ENCODE measurements at places on chromosomes 5 and 9.

GRCh38 chr9:79007701-79008483 lies 563.9 kb upstream of the TLE4 start:
- no peak for DNase-seq

GRCh38 chr9:82281066-82281465 lies 292.5 kb downstream of the SPATA31D1 start:
- no peak for DNase-seq

DNA sequence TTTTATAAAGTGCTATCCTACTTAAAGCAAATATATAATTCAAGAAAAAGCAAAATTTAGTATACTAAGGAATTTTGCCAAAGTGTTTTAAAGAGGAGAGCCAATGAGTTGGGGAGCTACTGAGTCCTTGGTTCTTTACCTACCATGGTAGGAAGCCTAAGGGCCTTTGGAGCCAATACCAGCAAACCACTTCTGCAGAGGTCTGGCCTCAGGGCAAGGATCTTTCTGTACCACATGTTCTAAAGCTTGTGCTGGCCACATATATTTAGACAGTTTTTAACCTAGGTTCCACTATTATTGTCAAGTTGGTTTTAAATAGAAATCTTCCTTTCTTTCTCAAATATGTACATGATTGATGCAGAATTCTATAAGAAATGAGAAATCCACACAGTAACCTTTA lies 172.3 kb upstream of the NREP start:
- DNase-seq = no peak

DNA sequence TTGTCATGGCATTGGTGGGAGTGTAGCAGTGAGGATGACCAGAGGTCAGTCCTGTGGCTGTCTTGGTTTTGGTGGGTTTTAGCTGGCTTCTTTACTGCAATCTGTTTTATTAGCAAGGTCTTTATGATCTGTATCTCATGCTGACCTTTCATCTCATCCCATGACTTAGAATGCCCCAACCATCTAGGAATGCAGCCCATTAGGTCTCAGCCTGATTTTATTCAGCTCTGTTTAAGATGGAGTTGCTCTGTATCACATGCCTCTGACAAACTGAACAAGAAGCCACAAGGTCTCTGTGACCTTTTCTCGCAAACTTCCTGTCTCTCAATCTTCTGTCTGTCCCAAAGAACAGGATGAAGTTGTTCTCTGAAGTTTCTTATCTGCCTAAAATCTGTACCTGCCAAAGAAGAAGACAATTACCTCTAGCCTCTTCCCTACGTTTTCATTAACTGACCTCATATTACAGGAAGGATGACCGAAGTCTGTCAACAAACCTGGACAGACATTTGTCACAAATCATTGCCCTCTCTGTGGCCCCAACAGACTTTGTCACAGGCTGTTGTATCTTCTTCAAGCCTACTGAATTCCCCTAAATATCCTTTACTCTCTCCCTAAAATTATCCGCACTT lies 284.2 kb upstream of the SEMA6A start:
- no peak for DNase-seq

- peak; percentile 11 for DNase-seq
Observed at GRCh38 chr5:76641514-76642120, 18.4 kb upstream of the F2RL2 start.

- DNase-seq = no peak
Observed at GRCh38 chr9:86708918-86709835, 238.1 kb downstream of the GAS1 start.

- no peak for DNase-seq
Observed at GRCh38 chr9:19018201-19018600, 14.8 kb downstream of the SAXO1 start.

DNA sequence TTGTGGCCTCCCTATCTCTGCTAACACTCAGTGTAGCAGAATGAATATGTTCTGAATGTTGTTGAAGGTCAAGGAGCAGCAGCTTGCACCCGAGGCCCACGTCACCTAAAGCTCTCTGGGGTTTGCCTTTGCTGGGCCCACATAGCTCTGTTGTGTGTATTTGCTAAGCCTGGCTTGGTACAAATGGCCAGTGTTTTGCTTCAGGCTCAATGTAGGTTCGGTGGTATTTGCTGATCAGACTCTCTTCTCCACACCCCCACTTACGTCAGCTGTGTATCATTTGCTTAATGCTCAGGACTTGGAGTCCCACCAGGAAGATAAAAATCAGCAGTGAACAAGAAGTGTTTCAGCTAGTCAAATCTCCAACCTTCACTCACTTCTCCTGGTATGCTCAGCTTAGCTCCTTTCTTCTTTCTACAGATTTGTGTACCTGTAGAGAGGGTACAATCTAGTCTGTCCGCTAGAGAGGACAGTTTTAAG lies 4.8 kb upstream of the RFESD start:
- no peak for DNase-seq

DNA sequence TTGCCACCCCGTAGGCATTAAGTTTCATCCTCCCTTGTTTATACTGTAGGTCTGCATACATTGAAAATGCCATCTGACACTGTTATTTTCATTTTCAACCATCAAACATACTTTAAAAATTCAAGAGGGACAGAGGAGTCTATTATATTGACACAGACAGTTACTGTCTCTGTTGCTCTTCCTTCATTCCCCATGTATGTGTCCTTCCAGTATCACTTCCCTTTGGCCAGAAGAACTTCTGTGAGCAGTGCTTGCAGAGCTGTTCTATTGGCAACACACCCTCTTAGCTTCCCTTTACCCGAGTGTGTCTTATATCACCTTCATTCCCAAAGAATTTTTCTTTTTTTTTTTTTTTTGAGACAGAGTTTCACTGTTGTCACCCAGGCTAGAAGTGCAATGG lies 42.8 kb downstream of the RASGEF1C start:
- no peak for DNase-seq

DNA sequence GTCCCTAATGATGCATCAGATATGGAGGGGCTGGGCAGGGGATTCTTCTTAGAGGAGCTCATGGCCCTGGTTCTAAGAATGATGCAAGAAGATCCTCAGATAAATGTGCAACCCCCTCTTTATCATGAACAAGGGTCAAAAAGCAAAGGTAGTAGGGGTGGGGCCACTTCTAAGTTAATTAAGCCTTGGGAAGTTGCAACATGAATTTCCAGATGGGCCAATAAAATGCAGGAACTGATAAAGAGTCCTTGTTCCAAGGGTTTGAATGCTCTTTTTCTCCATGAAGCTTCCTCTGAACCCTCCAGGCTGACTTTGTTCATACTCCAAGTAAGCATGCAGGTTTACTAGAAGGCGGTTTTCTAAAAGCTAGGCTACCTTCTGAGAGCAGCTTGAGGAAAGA lies 25.6 kb downstream of the PCA3 start:
- no peak for DNase-seq

GRCh38 chr5:31100047-31100575 lies 93.4 kb upstream of the CDH6 start:
- DNase-seq = no peak

GRCh38 chr9:27542508-27542907 lies 12.9 kb upstream of the MOB3B start:
- no peak for DNase-seq

DNA sequence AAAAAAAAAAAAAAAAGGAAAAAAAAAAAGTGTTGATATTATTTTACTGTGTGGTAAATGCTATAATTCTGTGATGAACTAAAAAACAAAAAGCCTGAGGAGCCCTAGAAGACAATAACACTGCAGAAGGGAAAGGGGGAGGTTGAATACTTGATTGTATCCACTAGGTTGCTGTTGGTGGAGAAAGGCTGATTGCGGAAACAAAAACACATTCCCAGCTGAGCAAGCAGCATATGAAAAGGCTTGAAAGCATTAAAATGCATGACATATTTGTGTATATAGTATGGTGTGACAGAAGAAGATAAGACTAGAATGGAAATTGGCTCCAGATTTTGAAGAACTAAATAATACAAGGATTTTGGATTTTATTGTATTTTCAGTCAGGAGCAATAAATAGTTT lies 8.9 kb downstream of the RABGAP1 start:
- DNase-seq = no peak

GRCh38 chr5:133336121-133336968 lies 276.0 kb downstream of the FSTL4 start:
- no peak for DNase-seq

DNA sequence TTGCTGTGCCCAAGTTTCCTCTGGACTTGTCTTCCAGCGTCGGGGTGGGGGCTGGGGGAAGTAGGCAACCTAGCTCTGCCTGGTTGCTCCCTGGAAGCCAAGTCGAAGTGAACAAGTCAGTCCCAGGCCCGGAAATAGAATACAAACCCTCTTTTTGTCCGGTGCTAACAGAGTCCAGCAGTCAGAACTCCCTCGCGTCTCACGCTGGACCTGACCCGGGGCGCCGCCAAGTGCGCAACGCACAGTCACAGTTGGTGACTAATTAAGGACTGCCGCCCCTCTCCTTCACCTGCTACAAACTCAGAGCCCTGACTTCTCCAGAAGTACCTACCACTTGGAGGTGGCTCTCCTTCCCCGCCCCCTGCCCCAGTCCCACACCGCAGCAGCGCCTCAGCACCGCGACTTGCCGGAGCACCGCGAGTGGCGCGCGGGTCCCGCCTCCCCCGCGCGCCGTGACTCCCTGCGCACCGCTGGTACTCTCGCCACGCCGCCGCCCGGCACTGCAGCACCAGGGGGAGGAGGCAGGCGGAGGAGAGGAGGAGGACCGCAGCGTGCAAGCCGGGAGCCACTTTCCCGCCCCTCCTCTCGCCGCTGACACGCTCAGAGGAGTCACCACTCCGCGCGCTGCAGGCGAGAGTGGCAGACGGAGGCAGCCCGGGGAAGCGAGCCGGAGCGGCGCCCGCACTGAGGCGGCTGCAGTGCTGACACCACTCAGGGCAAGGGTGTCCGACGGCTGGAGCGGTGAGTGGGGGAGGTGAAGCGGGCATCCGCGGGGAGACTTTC lies at the start of gene SV2C:
TSS of gene SV2C (plus strand) at position 612 of the 783 bp plus-strand sequence. CDS start 48,368 bp downstream, outside the sequence.
- DNase-seq = no peak

DNA sequence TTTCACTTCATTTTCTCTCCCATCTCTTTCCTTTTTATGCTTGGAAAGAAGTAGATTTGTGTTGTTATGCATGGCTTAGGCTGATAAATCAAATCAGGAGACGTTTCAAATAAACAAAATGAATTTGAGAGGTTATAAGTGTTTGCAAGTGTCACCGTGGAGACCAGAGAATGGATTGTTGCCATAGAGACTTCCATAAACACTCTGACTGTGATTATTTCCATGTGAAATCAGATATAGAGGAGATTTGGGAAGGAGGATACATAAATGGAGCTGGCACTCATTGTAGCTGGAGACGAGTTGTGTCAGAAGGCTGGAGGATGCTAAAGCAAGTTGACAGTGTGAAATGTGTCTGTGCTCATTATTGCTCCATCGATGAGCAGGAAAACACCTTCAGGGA lies 84.2 kb upstream of the PCSK1 start:
- no peak for DNase-seq

DNA sequence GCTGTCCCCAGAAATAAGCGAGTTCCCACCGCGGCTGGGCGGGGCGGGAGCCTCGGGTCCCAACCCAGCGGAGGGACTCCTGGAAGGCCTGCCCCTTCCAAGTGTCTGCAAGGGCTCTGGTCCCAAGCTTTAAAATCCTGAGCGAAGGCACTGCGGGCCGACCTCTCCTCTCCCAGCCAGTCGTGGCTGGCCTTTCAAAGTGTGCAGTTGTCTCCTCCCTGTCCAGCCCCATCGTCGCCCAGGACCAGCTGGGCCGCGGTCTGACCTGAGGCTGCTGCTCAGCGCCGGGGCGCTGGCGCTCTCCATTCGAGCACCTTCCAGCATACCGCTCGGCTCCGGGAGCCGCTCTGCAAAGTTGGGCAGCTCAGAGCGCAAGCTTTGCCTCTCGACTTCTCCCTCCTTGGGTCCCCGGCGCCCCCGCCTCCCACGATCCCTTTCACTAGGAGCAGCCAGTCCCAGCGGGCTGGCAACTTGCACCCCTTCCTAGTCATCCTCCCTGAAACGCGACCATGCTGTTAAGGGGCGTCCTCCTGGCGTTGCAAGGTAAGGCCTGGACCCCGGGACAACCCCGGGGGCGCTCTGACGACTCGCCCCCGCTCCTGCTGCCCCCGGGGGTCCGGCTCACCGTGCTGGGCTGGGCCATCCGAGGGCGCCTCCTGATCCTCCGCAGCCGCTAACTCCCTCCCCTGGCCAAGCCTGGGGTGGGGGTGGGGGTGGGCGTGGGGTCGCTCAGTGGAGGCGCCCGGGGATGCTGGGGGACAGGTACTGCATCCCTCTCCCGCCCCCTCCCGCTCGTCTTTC lies at the start of gene MAMDC2:
TSS of gene MAMDC2 (plus strand) at position 160 of the 801 bp plus-strand sequence. CDS start at position 510, 350 bp downstream.
- peak; percentile 69 for DNase-seq

DNA sequence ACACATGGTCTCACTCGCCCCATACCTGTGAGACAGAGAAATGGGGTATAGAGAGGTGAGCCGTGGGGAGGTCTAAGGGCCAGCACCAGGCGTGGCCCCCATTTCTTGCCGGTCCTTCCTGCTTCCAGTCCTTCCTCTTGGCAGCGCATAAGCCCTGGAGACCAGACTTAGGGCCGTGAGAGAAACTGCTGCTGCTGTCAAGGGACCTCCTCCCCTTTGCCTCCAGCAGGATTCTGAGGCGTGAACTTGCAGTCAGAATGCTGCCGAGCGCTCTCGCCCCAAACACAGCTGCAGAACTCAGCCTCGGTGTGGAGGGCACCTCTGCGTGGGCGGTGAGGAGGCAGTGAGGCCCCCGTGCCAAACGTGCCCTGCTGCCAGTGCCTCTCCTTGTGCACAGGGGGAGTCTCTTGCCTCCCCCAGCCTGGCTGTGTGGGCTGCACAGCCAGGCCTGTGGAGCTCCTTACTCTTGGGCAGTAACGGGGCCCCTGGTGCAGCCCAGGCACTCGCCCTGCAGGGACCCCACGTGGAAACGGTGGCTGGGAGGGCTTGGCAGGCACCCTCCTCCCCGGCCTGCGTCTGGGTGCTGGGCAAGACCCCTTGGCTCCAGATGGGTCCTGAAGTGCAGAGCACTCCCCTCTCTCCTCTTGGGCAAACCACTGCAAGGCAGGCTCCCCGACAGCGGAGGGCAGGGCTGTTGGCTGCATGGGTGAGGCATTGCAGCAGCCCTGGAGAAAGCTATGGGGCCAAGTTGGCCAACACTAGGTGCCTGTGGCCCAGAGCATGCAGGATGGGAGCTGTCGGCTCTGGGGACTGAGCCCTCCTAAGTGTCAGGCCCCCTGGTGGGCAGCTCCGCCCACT lies 85.4 kb downstream of the RXRA start:
- no peak for DNase-seq

GRCh38 chr5:93184041-93184440 lies 397.0 kb downstream of the NR2F1-AS1 start:
- DNase-seq = no peak

DNA sequence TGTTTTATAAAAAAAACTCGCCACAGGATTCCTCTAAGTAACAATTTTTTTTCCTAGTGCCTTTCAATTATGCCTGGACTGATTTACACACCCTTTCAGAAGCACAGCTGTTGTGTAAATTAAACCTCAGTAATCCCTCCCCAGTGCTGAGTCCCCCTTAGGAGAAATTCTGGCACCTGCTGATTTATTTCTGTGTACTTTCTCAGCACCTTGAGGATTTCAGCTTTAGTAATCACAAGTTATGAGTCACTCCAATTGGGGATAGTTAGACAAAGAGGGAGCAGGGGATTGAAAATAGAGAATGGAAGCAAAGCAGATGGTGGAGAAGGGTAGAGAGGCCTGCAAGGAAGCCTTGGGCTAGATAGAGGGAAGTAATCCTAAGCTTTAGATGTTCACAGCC lies 171.7 kb downstream of the TTLL11 start:
- DNase-seq = no peak

GRCh38 chr5:8471581-8471980 lies 602.6 kb downstream of the MTRR start:
- DNase-seq = no peak

Measured in H54 (cell line).